ENCODE measurements at places on chromosomes 4 and X. TPM values are rescaled to one million over a fixed set of nuclear protein-coding genes. Genes with fewer than 3 reads are reported as not detected.

DNA sequence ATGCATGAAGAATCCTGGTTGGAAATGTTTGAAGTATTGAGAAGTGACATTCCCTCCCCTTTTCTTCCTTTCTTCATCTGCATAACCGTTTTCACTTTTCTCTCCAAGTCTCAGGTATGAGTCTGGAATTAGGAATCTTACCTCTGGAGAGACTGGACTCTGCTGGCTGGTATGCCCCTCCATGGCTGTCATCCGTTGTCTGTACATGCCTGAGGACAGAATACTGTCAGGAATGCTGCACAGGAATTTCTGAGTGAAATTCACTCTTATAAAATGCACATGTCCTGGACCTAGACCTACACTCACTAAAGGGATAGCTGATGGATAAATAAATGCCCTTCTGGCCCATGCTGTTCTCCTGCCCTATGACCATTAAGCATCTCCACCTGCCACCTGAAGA, 179.5 kb downstream of the MSN start:
- no peak for DNase-seq

DNA sequence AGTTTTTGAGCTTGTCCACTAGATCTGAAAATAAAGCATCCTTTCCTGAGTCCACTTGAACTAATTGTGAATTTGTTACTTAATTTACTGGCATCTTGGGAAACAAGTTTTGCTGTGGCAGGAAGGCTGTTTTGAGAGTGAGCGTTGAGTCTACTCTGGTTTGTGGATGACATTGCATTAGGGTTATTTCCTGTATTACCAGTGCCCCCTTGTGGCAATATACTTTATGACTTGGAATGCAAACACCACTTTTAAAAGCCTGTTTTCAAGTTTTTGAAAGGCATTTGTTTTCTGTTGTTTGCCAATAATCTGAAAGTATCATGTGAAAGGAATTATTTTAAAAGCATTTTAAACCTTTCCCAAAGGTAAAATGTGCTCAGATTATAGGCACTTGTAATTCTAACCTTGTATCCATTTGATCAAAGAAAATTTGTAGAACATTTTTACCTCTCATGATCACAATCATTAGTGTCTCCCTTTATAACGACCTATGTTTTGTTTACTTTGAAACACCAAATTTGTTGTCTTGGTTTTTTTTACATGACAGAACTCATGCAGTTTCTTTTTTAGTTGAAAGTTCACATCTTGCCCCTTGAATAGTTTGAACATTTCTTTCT, 18.0 kb upstream of the CYP2U1 start:
- peak; percentile 53 for DNase-seq

DNA sequence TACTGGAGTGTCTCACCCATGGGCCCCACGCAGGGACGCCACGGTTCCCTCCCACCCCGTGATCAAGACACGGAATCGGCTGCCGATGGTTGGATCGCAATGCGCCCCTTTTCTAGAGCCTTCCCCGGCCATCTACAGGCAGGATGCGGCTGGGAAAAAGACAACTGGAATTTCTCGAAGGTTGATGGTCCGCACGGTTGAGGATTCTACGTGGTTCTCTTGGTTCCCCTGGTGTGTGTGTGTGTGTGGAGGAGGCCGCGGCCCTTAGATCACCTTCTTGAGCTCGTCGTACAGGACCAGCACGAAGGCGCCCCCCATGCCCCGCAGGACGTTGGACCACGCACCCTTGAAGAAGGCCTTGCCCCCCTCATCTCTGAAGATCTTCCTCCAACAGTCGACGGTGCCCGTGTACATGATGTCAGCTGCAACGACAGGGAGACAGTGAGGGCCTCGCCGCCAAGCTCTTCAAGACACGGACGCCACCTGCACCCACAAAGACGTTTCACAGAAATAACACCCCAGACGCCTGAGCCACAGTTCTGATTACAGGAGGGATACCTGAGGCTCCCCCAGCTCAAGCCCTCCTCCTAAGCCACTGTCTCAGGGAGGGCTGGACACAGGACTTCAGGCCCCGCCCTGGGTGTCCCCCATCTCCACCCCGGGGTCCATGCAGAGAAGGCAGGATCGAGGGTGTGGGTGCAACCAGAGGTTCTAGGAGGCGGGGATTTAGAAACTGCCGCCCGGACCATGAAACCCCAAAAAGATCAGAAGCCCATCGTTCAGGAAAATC, 5.4 kb downstream of the SLC25A6 start:
- DNase-seq: no peak

- no peak for DNase-seq
Observed at GRCh38 chr4:87093443-87094123, 126.8 kb downstream of the KLHL8 start.

- DNase-seq: no peak
Observed at GRCh38 chr4:75037252-75037651, 104.3 kb downstream of the PARM1 start.

GRCh38 chr4:55214172-55214571, 88.8 kb upstream of the KDR start:
- DNase-seq: no peak

GRCh38 chrX:74490247-74490646, 69.0 kb downstream of the SLC16A2 start:
- DNase-seq: no peak

- DNase-seq: no peak
Observed at GRCh38 chr4:122635205-122635604, 14.3 kb upstream of the IL21 start.

GRCh38 chrX:130174937-130175336, 3.2 kb downstream of the RAB33A start:
- DNase-seq: no peak

DNA sequence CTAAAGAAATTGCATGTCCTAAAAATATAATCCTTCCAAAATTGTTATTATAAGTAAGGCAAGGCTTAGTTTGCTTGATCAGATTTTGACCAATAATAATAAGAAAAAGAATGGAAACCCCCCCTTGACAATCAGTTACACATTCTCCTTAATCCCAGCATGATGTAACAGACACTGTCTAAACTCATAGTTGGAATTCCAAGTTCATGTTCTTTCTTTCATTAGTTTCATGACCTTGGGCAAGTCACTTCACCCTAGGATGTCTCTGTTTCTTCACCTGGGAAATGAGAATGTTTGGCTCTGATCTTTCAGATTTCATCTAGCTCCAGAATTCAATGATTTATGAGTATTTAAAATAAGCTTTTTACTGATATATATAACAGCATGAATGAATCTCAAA, 64.8 kb downstream of the MAML3 start:
- DNase-seq: no peak

AFAP1 gene
- total RNA-seq: 9.2 TPM

GPC4 gene
- total RNA-seq: 20.2 TPM

BANK1 gene
- 0.59 TPM for total RNA-seq

PASD1 gene
- not detected for total RNA-seq

PRICKLE3 gene
- total RNA-seq: 16.7 TPM

Data from uterus (tissue), 4 donors.